Non-pigmented ciliary epithelial cell (primary cell): ENCODE measurements at places on chromosomes 6 and 20.

- DNase-seq = no peak
Measured at GRCh38 chr6:95866732-95867131, 149.0 kb upstream of the FUT9 start.

- no peak for DNase-seq
Measured at GRCh38 chr20:47285189-47285588, 71.3 kb downstream of the ZMYND8 start.

DNA sequence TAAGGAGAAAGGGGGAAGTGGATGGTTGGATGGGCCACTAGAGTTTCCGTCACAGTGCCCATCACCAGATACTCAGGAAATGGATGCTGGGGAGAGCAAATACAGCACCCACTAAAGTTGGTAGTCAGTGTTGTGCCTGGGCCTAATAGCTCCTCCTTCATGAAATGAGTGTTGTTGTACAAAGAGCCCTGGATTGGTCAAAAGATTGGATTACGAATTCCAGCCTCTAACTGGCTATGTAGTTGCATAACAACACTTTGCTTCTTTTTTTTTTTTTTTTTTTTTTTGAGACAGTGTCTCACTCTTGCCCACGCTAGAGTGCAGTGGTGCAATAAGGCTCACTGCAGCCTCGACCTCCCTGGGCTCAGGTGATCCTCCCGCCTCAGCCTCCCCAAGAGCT is 27.4 kb downstream of the KCNG1 start:
- no peak for DNase-seq

- DNase-seq = no peak
Measured at GRCh38 chr20:18928626-18929025, 115.0 kb downstream of the SCP2D1 start.

- no peak for DNase-seq
Measured at GRCh38 chr6:40356242-40356910, 230.8 kb downstream of the LRFN2 start.

- DNase-seq = no peak
Measured at GRCh38 chr6:65638047-65638831, 68.8 kb downstream of the EYS start.

DNA sequence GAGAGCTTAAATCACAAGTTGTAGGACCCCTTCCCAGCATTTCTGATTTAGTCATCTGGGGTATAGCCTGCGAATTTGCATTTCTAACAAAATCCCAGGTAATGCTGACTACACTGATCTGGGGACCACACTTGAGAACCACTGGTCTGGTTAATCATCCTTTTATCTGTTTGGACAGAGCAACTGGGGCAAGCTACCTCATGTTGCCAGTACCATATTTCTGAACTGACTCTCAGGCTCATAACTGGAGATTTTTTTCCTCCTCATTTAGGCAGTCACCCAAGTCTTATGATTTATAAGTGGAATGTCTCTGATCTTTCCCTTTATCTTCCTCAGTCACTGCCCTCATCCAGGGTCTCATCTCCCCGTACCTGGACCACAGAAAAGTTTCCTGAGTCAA is 12.0 kb upstream of the GTF3C6 start:
- no peak for DNase-seq

DNA sequence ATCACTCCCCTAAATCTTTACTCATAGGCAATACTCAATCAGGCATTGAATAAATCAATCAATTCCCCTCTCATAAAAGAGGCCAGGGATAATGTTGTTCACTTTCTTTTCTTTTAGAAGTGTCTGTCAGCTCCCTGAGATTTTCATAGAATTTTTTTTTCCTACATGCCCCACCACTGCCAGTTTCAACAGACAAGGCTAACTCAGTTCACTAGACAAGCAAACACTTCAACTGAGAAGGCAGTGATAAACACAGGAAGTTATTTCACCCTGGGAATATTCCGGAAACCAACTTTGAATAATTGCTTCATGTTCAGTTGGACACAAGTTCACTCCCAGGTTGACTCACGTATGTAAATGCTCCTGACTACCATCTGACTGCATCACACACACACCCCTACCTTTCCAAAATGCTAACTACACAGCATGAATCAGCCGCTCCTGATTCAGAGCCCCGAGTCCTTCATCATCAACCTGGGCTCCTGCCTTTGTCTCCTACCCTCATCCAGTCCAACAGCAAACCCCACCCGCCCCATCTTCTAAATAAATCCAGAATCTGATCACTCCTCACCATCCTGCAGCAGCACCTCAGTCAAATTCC is 143.9 kb downstream of the BCAS1 start:
- peak; percentile 95 for DNase-seq

- DNase-seq = no peak
Measured at GRCh38 chr6:15434823-15435380, 189.0 kb downstream of the JARID2 start.

DNA sequence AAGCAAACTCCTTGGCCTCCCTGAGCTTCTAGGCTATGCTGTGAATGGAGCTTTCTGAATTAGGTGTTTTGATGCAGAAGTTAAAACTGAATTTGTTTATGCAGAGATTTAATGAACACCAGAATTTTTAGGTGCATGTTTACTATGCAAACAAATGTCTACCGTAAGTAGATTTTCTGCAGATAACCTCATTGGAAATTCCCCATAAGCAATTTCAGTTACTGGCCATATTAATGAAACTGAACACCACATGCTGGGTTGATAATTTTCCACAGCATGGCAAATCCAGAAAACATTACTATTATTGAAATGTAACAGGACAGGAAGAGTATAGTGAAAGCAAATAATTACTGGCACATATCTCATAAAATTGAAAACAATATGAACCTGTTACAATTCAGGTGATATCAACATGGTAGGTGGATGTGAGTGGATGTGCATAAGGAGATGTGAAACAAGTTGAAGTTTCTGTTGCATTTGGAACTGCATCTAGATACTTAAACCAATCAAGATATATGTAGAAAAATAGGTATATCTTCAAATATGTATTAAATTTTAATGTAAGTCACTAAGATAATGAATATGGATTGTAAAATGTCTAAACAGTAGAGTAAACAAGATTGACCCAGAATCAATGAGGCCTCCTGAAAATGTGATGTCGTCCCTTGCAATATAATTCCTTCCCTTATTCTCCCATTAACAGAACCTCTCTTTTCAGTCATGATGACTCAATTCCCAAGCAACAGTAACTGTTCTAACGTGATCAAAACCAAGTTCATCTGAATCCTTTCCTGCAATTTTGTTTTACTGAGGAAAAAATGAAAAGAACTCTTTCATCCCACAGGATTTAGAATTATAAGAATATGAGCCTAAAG is 11.0 kb downstream of the PTCHD4 start:
- no peak for DNase-seq

- DNase-seq = no peak
Measured at GRCh38 chr20:19973961-19974629, 43.1 kb upstream of the NAA20 start.

DNA sequence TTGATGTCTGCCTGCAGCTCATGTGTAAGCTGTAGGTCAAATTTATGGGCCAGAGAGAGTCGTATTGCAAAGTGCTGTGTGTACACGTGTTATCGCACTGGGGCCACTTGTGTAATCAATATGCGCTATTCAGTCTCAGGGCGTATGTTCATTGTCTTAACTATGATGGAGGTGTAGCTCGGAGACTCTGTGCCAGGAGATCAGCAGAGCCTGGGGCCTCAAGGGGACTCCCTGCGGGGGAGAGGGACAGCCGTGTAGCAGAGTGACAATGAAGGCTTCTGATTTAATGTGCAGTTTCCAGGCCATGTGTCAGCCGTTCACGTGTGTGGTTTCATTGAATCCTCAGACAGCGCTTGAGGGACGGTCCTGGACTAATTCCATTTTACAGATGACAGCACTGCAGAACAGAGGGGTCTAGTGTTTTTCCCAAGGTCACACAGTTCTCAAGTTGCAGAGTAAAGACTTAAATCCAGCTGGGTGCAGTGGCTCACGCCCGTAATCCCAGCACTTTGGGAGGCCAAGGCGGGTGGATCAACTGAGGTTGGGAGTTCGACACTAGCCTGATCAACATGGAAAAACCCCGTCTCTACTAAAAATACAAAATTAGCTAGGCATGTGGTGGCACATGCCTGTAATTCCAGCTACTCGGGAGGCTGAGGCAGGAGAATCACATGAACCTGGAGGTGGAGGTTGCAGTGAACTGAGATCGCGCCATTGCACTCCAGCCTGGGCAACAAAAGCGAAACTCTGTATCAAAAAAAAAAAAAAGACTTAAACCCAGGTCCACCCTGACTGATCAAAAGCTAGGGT is 242.5 kb downstream of the PREX1 start:
- no peak for DNase-seq

- DNase-seq = no peak
Measured at GRCh38 chr6:29827579-29828470, at the start of gene HLA-G. Gene HLA-G, plus strand, starts transcription at chr6:29827825. Its CDS starts 20 bp downstream, at chr6:29827845.

DNA sequence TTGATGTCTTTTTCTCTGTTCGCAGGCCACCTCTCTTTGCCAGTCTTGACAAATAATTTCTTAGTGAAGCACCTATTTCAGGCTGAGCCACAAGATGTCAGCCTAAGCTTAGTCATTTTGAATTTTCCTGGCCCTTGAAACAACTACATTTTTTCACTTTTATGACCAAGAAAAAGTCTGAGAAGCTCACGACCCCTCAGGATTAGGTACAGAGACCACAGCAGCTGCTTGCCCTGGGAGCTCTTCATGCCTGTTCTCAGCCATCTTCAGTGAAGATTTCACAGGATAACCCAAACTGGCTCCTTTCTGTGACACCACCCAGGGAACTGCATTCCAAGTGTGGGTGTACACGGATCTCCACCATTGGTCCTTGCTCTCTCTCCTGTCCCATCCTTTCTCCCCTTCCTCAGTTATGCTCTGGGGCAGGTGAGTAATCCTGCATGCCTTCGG is 38.4 kb upstream of the SPTLC3 start:
- DNase-seq = no peak

GRCh38 chr6:2140438-2141128 is 104.8 kb downstream of the GMDS start:
- DNase-seq = no peak

- DNase-seq = no peak
Measured at GRCh38 chr6:25233226-25233625, 45.9 kb upstream of the CARMIL1 start.

- no peak for DNase-seq
Measured at GRCh38 chr6:20632696-20633095, 98.4 kb downstream of the CDKAL1 start.

DNA sequence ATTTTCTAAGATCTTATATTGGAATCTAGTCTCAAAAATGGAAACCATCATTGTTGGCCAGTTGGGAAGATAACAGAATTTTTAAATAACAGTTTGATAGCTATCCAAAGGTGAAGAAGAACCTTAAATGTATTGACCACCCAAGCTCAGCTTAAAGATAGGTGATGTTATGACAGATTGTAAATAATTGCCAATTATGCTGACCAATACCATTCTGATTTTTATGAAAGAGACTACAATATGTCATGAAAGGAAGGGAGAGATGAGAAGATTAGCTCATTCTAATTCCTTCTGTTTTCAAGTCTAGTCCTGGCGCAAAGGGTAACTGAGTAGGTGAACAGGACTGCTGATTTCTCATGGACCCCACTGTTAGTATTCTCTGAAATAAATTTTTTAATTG is 5.7 kb upstream of the TAB2 start:
- no peak for DNase-seq

GRCh38 chr6:157029980-157030690 is 253.0 kb downstream of the ARID1B start:
- DNase-seq = no peak

DNA sequence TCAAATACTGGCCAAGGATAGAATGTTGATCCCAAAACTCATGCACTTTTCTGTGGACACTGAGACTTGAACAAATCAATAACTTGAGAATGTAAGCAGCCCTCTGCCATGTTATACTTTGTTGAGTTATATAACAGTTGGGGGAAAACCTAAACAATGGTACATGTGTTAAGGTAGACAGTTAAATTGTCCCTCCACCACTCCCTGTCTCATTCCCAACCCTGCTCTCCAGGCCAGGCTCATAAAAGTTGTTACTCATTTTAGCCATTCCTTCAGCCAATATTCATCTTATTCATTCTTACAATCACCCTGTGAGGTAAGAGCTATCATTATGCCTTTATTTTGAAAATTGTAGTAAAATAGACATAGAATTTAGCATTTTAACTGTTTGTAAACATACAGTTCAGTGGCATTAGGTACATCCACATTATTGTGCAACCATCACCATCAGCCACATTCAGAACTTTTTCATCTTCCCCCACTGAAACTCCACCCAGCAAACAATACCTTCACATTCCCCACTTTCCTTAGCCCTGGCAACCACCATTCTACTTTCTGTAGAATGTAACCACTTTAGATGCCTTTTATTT is 38.2 kb upstream of the IER3 start:
- no peak for DNase-seq

DNA sequence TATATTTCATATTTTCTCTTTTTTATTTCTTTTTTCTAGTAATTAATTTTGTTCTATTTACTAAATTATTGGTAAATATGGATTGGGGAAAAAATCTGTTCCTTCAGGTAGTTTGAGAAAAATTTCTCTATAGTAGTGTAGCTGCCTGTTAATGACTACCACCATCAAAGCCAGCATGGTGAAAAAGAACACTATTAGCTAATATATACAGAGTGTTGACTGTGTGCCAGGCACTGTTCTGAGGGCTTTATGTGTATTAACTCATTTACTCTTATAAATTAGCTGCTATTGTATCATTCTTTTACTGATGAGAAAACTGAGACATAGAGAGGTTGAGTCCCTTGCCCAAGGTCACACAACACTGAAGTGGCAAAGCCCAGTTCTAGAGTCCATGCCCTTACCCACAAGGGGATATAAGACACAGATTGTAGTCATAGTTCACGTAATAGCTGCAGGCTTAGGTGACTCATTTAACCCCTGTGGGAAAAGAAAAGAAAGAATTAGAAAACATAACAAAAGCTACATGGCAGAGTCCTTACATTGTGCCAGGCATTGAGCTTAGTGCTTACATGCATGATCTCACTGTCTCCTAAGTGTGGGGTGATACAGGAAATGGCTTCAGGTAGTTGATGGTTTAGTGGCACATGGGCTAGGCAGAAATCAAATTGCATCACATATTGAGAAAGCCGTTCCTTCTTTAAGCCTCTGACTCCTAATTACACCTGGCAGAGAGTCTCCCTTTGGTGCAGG is 12.2 kb upstream of the AKIRIN2 start:
- no peak for DNase-seq

DNA sequence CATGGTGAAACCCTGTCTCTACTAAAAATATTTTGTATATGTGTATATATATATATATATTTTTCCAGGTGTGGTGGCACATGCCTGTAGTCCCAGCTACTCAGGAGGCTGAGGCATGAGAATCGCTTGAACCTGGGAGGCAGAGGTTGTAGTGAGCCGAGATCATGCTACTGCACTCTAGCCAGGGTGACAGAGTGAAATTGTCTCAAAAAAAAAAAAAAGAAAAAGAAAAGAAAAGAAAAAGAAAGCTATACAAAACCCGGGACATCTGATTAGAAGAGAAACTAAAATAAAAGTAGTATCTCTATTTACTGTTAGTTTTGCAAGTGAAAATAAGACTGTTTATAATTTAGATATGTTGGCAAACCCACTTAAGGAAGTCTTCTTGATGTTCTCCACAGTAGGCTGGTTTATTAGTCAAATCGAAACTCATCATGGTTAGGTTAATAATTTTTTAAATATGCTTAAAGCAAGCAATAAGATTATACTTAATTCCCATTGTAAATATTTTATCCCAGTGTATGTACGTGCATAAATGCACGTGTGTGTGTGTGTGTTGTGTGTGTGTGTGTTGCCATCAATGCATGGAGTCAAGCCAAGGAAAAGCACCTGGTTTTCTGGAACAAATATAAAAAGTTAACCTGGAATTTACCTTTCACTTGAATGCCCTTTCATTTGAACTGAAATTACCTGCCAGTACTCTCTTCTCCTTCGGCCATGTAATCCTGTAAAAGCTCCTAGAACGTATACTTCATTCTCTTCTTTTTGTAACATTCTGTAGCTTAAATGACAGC is 7.1 kb downstream of the VNN2 start:
- no peak for DNase-seq

- DNase-seq = no peak
Measured at GRCh38 chr6:143441680-143442545, 8.6 kb downstream of the ADAT2 start.
